AG10803 (cell line): ENCODE measurements at places on chromosomes 3 and 15.

DNA sequence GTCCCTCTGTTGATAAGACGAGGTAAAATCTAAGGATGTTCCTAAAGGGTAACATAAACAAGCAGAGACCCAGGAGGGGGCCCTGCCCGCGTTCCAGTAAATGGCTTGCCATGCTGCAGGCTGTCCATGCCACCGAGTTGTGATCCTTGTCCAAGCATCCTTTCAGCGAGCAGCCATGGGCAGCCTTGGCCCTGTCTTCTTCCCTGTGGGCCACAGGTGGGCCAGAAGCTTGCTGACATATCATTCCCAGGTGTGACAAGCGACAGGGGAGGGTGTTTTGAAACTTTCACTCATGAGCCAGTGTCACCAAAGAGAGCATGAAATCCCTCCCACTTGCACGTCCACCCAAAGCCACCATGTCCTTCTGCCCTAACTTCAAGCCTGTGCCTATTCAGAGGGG, 53.7 kb downstream of the PCSK6 start:
- DNase-seq, result no peak

DNA sequence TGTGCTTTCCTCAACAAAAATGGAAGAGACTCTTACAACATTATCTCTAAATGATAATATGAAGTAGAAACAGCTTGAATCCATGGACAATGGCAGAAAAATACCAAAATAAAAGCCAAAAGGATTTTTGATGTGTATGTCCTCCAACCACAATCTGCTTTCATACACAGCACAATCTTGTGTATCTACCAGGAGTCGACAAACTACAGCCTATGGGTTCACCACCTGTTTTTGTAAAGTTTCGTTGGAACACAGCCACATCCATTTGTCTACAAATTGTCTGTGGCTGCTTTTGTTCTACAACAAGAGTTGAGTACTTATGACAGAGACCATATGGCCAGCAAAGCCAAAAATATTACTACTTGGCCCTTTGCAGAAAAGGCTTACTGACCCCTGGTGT, 88.7 kb upstream of the UBE2E2 start:
- no peak for DNase-seq

- no peak for DNase-seq
These were observed 126.5 kb downstream of the TCF12 start for GRCh38 chr15:57044970-57045369.

DNA sequence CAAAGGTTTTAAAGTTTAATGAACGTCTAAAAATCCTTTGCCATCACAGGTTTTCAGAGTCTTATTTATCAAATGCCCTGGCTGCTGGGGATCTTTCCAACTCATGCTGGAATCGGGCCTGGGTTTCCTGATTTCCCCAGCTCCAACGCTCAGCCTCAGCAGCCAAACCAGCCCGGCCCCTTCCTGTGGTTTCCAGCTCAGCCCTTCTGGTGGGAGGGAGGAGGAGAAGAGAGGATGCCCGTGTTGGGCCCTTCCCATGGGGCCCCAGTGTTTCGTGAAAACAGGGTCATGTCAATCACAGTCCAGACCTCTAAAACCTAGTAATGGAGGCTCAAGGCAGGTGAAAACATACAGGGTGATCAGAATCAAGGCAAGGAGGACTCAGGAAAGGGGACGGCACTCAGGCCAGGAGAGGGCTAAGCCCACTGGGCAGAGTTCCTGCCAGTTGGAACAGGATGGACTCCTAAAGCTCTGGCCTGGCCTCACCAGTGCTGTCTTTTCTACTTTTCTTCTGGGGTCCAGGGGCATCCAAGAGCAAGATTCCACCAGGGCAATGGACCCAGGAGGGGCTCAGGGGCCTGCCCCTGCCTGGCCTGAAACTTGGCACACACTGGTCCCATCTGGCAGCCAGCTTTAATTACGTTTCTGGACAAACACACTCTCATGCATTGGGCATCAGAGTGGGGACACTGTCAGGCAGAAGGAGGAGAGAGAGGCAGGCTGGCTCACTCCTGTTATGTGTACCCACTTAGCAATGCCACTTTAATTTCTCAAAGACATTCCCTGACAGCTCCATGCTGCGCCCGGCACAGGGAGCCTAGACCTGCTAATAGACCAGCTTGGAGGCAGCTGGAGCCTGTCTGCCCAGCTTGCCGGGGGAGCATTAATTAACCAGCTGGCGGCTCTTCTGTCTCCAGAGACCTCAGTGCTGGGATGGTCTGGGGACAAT, 194.6 kb downstream of the FAM43A start:
- DNase-seq, result peak; percentile 53

DNA sequence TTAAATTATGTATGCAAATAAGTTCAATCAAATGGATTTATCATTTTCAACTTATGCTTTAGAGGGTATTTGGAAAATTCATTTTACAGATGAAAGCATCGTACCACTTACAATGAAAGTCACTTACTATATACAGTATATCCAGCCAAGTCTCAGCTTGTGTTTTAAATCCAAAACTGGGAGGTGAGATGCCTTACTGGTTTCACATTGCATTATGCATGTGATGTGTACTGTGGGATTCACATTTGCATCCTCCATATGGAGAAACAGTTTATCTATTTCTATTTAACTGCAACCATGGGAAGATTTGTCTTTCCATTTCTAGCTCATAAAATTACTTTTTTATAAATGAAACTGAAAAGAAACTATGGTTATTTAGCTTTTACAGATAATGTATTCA, 248.1 kb downstream of the CNTN3 start:
- DNase-seq, result no peak

- DNase-seq, result peak; percentile 8
These were observed 81.9 kb downstream of the PPARG start for GRCh38 chr3:12370758-12371157.

DNA sequence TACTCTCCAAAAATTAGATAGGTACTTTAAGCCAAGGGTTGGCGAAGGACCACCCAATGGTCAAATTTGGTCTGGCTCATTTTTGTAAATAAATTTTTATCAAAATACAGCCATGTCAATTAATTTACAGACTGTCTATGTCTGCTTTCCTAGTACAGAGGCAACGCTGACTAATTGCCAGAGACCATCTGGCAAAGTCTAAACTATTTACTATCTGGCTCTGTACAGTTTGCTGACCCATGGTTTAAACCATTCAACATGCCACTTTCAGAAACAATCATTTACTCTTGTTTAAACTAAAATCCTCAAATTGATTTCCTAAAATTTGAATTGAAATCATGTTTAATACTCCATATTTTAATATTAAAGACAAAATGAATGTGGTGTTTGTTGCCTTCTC, 25.9 kb downstream of the CBLB start:
- peak; percentile 43 for DNase-seq
